HFFc6 (cell line): ENCODE measurements at places on chromosomes 4 and X. TPM values are rescaled to one million over a fixed set of nuclear protein-coding genes. Genes with fewer than 3 reads are reported as not detected.

The MYOZ2 gene
- 0.34 to 0.53 TPM (median 0.34 TPM) in 3 replicates for total RNA-seq

The LSM6 gene
- total RNA-seq, result 15.1 to 23.4 TPM (median 18.9 TPM) in 3 replicates

- DNase-seq, result no peak
These were observed 97.3 kb downstream of the PPP1R2C start for GRCh38 chrX:42680666-42681065.

DNA sequence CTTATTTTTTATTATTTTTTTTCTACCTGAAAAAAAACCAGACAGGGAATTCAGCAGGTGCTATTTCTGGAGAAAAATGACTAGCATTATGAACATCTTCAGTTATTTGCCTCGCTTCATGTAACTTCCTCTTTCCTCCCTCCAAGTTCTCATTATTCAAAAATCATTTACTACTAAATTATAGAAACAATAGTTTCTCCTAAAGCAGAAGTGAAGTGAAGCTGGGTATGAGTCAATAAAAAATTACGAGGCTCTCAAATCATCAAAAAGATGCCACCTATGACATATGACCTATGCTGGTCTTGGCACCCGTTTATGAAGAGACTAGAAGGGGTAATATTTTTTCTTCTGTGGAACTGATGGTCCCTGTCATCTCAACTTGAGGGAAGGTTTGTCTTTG is 145.0 kb upstream of the AADAT start:
- no peak for DNase-seq

DNA sequence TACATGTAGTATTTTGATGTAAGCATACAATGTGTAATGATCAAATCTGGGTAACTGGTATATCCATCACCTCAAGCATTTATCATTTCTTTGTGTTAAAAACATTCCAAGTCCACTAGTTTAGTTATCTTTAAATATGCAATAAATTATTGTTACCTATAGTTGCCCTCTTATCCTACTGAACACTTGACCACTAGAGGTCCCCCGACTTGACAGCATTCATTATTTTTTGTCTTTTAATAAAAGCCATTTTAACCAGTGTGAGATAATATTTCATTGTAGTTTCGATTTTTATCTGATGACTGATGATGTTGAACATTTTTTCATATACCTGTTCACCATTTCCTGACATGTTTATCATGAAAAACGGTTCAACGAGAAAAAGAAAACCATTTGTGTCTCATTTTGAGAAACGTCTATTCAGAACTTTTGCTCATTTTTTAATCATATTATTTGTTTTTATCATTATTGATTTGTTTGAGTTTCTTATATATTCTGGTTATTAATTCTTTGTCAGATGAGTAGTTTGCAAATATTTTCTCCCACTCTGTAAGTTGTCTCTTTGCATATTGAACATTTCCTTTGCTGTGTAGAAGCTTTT is 199.0 kb upstream of the CXXC4 start:
- no peak for DNase-seq

The RHOXF1 gene
- not detected in 3 replicates for total RNA-seq

The BTK gene
- total RNA-seq, result not detected in 3 replicates

GRCh38 chr4:112183252-112183651 is 38.0 kb downstream of the FAM241A start:
- no peak for DNase-seq

DNA sequence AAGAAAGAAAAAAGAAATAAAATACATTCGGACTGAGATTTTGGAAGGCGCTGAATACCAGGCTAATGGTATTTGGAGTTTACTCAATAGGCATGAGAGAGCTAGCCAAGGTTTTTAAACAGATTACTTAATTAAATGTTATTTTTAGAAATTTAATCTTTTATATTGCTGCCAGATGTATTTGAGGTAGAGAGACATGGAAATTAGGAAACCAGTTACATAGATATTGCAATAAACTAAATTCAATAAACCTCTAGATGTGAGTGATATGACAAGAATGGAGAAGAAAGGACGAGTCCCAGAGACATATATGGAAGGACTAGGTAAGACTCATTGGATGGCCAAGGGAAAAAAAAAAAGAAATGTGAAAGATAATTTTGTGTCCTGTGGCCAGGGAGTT is 38.5 kb upstream of the IL13RA1 start:
- DNase-seq, result no peak

The FRG2 gene
- total RNA-seq, result not detected in 3 replicates

The DDX60 gene
- total RNA-seq, result 3.2 to 7.2 TPM (median 3.6 TPM) in 3 replicates

- no peak for DNase-seq
These were observed 793.6 kb downstream of the STPG2 start for GRCh38 chr4:97349468-97350186.

DNA sequence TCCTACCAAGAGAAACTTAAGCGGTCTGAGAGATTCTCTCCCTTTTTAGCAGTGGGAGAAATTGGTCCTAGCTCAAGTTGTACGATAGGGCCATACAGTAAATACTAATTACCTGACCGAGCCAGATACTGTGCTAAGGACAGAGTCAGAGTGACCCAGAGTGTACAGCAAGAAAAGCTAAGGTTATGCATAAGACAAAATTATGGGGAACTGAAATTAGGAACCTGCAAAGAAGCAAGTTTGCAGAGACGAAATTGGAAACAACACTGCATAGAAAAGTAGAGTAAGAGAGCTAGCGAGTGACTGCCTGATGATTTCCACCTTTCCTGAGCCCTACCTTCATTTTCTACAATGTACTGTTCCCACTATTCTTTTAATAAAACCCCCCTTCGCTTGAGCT is 278.1 kb downstream of the NKX6-1 start:
- no peak for DNase-seq

GRCh38 chr4:144903953-144904711 is 193.9 kb downstream of the ANAPC10 start:
- DNase-seq, result no peak

The ZRSR2 gene
- 5.1 to 6.5 TPM (median 5.5 TPM) in 3 replicates for total RNA-seq

The CLDN22 gene
- not detected in 3 replicates for total RNA-seq

The HSD17B13 gene
- not detected in 3 replicates for total RNA-seq

GRCh38 chr4:152164561-152164960 is 371.3 kb downstream of the FBXW7 start:
- DNase-seq, result no peak

- no peak for DNase-seq
These were observed 642.9 kb downstream of the STPG2 start for GRCh38 chr4:97500423-97500822.

The PHOX2B gene
- total RNA-seq, result not detected in 3 replicates

- no peak for DNase-seq
These were observed 32.1 kb upstream of the GPR78 start for GRCh38 chr4:8547912-8548730.

GRCh38 chrX:19613645-19614323 is 98.5 kb upstream of the MAP3K15 start:
- DNase-seq, result no peak

- no peak for DNase-seq
These were observed 73.4 kb downstream of the ANAPC4 start for GRCh38 chr4:25450491-25450901.
